Posterior cingulate gyrus (tissue), 11 donors: ENCODE measurements at places on chromosomes 1 and 21.

- DNase-seq = no peak
Measured at GRCh38 chr1:231334952-231335351, 2.7 kb downstream of the EXOC8 start.

- no peak for DNase-seq
Measured at GRCh38 chr1:81327743-81328142, 473.0 kb upstream of the ADGRL2 start.

DNA sequence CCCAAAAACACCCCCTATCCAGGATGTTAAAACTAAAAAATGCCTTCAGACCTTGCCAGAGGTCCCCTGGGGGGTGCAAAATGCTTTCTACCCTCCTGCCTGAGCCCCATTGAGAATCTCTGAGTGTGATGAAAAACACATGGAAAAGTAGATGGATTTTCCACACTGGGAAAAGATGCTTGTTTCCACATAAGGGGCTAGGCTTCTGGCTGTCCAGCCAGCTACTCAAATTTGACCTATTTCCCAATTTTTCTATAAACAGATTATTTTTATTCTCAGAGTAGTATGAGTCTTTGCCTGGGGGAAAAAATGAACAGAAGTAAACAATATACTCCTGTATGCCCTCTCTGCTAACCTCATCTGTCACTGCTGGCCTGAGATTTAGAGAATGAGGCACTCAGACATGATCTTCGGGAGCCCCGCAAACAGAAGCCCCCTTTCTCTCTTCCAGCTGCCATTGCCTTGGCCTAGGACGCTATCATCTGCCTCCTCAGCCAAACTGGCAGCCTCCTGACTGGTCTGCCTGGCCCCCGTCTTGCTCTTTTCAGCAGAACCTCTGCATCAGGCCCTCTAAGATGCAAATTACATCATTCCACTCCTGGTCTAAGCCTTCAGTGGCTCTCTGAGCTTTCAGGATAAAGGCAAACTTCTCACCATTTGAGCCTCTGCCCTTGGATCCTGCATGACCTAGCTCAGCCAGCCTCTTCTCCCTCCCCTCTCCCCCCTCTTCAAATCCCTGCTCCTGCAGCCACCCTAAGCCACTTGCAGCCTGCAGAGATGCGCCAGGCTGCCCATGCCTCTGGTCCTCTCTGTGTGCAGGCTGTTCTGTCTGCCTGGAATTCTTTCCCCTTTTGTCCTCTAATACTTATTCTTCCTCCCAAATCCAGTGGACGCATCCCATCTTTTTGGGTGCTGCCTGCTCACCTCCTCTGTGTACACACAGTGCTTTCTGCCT lies 39.7 kb upstream of the TMEM125 start:
- DNase-seq = no peak

DNA sequence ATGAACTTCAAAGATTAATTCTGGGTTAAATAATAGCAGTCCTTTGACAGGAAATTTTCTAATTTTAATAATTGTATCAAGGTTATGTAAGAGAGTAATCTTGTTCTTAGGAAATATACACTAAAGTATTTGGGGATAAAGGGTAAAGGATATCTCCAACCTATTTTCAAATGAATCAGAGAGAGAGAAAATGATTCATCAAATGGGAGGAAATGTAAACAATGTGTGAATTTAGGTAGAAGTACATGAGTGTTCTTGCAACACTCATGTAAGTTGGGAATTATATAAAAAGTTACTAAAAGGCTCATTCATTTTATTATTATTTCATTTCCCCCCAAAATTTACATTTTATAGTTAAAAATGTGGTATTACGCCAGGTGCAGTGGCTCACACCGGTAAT lies 20.4 kb upstream of the SIM2 start:
- no peak for DNase-seq

DNA sequence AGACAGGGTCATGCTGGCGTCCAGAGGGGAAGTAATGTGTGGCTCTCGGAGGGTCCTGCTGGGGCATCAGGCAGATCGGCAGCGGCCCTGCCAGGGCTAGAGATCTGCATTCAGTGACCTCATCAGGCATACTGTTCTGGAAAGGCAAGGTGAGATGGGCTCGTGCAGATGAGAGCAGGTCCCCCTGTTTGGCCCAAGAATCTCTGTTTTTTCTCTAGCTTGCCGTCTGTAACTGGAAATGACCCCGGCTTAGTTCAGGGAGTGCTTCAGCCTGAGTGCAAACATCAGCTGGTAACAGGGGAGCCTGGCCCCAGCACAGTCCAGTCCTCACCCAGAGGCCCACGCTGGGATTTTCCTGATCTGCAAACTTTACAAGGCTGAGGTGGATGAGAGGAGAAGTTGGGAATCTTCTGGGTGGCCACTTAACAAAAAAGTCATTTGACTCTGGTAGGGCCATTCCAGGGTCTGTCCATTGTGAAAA lies 2.1 kb downstream of the FAM163A start:
- DNase-seq = no peak

DNA sequence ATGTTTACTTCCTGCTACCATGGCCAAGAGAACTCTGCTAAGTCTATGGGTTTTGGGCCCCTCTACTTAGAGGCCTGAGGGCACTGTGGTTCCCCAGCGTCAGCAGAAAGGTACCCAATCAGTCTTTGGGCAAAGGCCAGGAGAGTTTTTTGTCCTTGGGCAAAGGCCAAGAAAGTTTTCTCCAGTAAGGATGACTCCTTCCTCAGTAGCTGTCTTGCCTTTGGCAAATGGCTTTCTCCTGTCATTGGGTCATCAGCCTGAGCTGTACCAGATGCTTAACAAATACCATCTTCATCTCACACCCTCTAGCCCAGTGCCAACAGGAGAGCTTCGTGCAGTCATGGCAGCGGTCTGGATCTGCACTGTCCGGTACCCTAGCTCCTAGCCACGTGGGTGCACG lies 199.3 kb upstream of the TMEM51 start:
- no peak for DNase-seq

DNA sequence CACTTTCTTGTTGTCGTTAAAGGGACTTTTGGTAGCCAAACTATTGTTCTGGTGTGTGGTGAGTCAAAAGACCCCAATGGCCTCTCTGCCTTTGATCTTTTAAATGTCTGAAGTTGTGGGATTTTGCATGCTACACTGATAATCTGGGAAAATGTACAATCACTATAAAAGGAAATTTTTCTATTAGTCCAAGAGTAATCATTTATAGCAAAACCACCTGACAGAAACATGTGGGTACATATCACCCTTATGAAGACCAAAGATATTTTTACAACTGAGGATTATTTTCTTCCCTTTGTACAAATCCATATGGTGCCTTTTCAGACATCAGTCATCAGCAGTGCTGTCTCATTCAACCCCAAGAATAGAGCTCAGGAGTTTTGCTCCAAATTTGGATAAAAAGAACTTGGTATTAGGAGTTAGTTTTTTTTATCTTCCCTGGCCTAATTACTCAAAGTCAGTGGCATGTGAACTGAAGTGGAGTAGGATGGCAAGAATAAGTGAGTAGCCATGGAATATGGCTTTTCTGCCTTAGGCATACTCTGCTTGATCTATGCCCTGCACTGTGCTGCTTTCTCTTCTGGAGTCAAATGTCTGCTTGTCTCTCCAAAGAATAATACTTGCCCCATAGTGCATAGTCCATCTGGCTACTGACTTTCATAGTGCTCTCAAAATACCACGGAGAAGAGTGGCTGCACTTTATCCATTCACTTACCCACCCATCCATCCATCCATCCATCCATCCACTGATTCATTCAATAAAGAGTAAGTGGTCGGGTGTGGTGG lies 13.5 kb downstream of the GREM2 start:
- DNase-seq = no peak

- DNase-seq = no peak
Measured at GRCh38 chr1:168084396-168085231, 52.1 kb downstream of the GPR161 start.

GRCh38 chr1:248844526-248844925 lies 6.5 kb downstream of the ZNF672 start:
- DNase-seq = no peak

DNA sequence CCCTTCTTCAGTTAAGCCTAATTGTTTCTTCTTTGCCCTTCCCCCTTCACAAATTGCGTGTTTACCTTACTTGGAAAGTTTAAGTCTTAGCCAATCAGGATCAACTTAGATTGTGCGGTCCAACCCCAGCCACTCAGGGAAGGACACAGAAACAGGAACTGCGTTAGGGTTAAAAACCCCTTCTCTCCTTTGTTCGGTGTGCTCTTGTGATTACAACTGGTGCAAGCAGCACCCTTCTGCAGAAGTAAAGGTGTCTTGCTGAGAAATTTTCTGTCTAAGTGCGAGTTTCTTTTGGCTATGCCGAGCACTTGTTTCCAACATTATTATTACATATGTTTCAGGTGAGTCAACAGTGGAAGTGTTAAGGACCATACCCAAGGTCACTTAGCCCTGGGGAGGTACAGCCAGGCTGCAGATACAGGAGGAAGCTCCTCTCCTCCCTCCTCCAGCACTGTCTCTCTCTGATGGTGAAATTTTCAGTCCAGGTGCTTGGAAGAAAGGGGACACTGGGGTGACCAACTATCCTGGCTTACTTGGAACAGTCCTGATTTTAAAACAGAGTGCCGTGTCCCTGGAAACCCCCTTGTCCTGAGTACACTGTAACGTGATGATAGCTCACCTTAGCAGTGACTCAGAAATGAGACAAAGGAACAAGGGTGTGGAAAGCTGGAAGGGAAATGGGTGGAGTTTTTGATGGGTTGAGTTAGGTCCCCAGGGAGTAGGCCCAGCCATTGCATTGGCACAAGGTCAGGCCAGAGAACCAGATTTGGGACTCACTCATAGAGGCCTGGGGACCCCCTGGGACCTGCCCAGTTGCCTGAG lies 68.7 kb upstream of the KLHDC7A start:
- no peak for DNase-seq

GRCh38 chr21:37783016-37783415 lies 133.2 kb downstream of the KCNJ6 start:
- no peak for DNase-seq

DNA sequence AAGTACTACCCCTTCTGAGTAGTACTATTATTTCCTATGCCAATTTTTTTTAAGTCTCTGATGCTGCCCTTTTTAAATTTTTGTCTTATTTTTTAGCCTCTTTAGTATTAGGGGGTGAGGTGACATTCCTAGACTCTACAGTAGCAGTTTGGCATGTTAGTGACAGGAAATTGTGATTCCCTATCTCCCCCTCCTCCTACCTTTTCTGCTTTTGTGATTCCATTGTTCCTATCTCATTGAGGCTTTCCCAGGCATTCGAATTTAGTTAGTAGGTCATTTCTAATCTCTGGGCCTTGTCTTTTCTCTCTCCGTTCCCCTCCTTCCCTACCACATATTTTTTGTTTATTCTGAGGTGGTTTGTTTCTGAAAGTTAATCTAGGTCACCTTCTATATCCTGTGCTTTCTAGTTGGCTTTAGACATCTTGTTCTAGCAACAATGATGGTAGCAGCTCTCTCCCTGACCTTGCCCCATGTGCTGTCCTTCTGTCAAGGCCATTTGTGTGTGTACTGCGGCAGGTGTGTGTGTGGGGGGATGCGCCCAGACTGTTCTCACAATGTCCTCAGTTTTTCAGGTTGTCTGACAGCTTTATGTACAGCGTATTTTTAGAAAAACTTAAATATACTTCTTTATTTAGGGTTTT lies 21.5 kb downstream of the SEMA6C start:
- no peak for DNase-seq
